ENCODE measurements at places on chromosomes 7 and 10.

DNA sequence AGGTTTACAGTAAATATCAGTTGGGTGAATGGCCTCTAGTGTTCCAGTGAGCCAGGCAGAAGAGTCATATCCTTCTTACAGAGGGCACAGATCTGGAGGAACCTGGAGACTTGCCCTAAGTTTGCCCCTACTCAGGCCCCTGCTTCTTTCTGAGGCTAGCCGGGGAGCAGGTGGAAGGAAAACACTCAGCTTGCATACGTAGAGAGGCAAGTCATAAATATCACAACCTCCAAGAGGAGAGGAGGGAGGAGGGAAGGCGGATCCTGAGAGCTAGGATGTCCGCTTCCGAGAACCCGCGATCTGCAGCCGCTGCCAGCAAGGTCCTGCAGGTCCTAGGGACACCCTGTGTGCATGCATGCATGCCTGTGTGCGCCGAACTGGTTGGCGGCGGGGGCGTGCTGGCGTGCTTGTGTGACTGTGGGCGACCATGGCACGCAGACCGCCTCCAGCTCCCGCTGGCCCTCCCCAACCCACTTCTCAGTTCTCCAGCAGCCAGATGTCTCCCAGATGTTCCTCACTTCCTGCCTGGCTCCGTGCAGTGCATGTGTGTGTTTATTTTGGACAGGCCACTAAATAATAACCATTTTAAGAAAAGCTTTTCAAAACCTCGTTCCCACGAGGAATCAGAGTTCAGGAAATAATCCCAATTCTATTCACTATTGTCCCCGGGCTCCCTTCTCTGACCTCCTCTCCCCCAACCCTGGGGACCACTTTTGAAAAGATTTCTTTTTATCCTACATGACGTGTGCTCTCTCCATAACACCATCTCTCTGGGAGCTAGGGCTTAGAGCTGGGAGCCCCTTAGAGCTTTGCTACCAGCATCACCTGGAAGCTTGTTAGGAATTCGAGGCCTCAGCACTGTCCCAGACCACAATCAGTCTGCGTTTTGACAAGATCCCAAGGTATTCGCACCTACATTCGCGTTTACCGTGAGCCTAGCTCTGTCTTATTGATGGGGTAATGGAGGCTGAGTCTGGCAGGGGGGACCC lies 32.4 kb downstream of the UNC5B start:
- peak; percentile 76 for DNase-seq

GRCh38 chr10:26300001-26300400 lies 83.4 kb downstream of the GAD2 start:
- no peak for DNase-seq

GRCh38 chr10:78415111-78415510 lies 381.4 kb downstream of the RPS24 start:
- no peak for DNase-seq

- DNase-seq, result no peak
Observed at GRCh38 chr10:1809139-1809741, 71.9 kb upstream of the ADARB2 start.

GRCh38 chr7:97149843-97150242 lies 32.3 kb downstream of the SDHAF3 start:
- DNase-seq, result no peak

- DNase-seq, result no peak
Observed at GRCh38 chr10:104323085-104323484, 15.2 kb downstream of the ITPRIP start.

DNA sequence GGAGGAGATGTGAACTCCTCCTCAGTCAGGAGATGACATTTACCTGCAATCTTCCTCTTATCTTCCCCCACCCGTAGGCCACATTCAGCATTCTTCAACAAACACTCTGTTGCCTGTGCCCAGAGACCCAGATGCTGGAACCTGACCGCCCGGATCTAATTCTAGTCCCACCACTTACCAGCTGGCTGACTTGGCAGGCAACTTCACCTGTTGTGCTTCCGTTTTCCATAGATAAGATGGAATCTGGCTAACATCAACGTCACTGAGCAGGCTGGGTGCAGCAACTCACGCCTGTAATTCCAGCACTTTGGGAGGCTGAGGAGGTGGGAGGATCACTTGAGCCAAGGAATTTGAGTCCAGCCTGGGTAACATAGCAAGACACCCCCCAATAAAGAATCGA lies 21.3 kb upstream of the FXYD4 start:
- no peak for DNase-seq

- no peak for DNase-seq
Observed at GRCh38 chr7:21898265-21898930, 47.3 kb downstream of the CDCA7L start.

GRCh38 chr7:88321694-88322093 lies 15.0 kb upstream of the STEAP4 start:
- DNase-seq, result no peak

- DNase-seq, result no peak
Observed at GRCh38 chr7:75992083-75992755, 2.2 kb downstream of the TMEM120A start.

DNA sequence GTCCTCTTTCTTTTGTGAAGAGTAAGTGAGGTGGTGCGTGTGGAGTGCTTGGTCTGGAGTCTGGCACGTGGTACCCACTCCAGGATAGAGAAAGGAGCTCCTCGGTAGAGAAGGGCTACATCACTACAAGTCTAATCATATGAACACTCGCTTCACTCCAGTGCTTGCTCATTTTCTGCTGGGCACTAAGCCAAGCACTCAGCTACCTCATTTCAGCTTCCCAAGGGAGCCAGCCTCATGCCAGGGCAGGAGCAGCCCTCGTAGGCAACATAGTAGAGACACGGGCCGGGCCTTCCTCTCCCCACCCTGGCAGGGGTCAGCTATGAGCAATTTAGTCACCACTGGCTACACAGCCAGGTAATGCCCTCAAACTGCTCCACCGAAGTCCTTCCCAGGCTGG lies 11.4 kb upstream of the HSPA12A start:
- no peak for DNase-seq

- DNase-seq, result no peak
Observed at GRCh38 chr10:74244097-74244685, 93.2 kb downstream of the ADK start.

DNA sequence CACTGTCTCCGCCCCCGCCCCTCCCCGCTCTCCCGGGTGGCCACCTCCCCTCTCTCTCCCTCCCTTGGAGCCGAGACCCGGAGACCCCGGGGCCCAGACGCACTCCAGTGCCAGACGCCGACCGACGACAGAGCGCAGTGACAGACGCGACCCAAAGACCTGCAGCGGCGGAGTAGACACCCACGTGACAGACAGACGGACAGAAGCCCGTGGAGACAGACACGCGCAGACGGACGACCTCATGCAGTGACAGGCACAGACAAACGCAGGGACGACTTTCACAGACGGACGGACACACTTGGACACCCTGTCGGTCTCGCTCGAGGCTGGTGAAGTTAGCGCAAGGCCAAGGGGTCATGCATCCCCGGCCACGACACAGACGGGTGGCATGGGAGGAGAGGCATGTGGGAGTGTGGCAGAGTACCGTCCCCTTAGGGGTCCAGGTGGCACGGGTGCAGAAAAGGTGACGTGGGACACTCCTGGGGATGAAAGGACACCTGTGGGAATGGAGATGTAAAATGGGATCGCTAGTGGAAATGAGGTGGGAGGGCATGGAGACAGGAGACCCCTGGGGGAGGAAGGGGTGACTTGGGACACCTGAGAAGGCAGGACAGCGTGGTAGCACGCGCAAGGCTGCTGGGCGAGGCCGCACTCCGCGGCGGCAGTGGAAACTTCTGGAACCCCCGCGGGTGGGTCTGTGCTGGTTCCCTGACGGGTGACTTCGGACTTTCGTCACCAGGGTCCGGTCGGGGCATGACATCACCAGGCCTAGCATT lies 456 bp upstream of the ACHE start:
- DNase-seq, result no peak

- no peak for DNase-seq
Observed at GRCh38 chr10:11687779-11688447, 54.3 kb upstream of the ECHDC3 start.

DNA sequence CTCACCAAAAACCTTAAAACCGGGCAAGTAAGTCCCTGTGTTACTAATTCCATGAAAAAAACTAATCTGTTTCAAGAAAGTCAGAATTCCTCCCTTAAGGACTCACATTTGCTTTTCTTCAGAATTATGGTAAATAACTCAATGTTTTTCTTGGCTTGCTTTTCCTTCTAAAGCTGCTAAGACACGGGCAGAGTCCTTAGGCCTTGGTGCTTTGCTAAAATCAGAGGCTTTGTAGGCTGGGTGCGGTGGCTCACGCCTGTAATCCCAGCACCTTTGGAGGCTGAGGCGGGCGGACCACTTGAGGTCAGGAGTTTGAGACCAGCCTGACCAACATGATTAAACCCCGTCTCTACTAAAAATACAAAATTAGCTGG lies 32.0 kb downstream of the GNA12 start:
- DNase-seq, result no peak

- DNase-seq, result no peak
Observed at GRCh38 chr7:114976666-114977065, 54.8 kb downstream of the MDFIC start.

- DNase-seq, result no peak
Observed at GRCh38 chr7:142280263-142280662, 22.4 kb upstream of the PRSS58 start.
